Natural killer cell treated with Interleukin-12 subunit alpha and Interleukin-12 subunit beta and Interleukin-15 and Interleukin-18, amount 100 ng/mL, for 72 hours (primary cell): ENCODE measurements at places on chromosomes 5 and 9. TPM values are rescaled to one million over a fixed set of nuclear protein-coding genes. Genes with fewer than 3 reads are reported as not detected.

DNA sequence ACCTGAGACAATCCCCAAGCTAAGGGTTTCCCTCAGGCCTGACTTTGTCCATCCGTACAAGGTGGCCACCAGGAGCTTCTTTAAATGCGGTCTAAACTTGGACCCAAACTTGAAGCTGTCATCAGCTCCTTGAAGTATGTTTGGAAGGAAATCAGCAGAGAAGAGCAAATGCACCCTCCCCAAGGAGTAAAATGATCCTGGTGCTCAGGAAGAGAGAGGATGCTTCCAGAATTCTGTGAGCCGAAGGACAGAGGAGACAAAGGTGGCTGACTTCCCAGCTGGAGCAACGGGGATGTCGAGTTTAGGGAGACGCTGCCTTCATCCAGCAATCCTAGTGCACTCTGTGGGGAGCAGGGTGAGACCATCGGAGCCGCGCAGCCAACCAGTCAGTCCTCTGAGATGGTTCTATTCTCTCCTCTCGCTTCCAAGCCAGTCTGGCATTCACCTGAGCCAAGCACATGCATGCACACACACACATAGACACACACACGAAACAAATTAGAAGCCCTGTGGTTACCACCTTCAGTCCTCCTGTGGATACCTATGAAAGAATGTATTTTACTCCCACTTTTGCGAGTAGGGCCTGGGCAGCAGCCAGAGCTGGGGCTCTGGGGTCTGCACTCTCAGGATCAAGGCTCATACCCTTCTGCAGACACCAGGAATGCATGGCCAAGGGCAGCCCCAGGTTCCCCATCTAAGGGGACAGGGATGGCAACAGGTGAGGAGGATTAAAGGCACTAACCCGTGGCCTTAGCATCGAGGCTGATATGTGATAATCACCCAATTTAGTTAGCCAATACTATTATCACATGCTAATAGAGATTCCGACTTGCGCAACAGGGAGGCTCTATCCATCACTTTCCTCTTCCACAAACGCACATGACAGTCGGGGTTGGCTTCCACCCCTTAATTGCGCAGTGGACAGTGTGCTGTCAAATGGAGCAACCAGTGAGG is 75.8 kb downstream of the GTF3C4 start:
- no peak for DNase-seq

- no peak for DNase-seq
Measured at GRCh38 chr9:948497-948896, 28.0 kb upstream of the DMRT3 start.

DNA sequence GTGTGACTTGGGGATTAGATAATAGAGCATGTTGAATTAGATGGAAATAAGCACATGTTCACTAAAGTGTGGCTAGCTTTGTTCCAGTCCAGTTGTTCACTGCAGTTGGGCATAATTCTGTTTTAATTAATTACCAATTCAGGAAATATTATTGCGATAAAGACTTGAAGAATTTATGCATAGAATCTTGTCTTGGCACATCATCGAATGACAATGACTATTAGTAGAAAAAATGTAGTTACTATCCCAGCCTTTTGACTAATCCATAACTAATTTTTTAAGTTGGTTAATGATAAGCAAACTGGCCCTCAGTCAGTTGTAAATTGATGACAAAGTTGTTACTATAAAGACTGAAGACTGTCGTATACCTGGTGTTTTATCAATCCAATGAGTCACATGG is 10.5 kb downstream of the LNPEP start:
- no peak for DNase-seq

GRCh38 chr9:130860458-130861316 is 25.6 kb downstream of the ABL1 start:
- DNase-seq: no peak

Gene AK6
- total RNA-seq: 40.5 TPM

DNA sequence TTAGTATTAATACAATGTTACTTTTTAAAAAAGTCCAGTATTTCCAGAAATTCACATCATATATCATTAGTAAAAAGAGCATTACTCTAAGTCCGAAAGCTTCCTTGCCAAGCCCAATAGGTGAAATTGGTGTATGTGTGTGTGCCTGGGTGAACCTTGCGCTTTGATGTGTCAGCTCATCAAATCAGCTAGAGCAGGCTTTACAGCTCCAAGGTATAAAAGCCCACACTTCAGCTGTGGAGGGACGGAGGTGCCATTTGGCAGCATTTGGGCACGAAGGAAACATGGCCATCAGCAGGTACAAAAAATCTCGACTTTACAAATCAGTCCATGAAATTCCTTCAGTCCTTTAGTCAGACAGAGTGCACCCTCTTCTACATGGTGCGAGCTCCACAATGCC is 76.5 kb upstream of the IL7R start:
- no peak for DNase-seq

Gene GPR151
- total RNA-seq: not detected

- DNase-seq: no peak
Measured at GRCh38 chr5:66974256-66974655, 222.3 kb downstream of the CD180 start.

DNA sequence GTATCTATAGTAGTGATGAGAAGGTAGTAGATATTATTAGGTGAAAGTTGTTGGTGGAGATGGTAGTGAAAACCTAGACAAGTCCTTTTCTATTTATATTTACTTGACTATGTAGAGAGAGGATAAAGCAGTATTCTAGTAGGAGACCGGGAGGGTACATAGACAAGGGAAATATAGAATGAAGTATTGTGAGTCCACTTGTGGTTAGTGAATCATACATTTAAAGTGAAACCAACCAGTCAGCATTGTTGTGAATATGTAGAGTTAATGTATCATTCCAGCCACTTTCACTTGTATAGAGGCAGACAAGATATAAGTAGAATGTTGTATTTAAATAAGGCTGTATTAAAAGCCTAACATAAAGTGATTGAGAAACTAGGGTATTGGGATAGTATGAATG is 1711.3 kb upstream of the ACO1 start:
- DNase-seq: no peak

GRCh38 chr5:19247302-19247701 is 740.7 kb downstream of the CDH18 start:
- DNase-seq: no peak

Gene ACOT12
- total RNA-seq: not detected

- DNase-seq: no peak
Measured at GRCh38 chr9:136572003-136572827, 26.4 kb upstream of the NOTCH1 start.

DNA sequence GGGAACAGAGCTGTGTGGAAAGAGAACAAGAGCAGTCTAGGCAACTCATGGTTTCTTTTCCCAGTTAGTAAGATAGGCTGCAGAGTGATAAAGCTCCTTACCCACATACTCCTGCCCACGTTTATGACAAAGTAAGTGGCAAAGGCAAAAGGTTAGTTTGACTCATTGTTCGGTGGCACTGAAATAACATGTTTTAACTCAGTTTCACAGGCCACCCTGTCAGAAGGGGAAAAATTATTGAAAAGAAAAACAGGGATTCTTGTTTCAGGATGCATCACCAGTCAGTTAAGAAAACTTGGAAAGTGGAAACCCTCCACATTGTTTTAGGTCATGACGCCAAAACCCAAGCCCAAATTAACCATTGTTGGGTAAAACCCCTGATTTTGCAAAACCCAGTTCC is 22.3 kb upstream of the DAB2 start:
- no peak for DNase-seq

Gene STKLD1
- total RNA-seq: not detected

DNA sequence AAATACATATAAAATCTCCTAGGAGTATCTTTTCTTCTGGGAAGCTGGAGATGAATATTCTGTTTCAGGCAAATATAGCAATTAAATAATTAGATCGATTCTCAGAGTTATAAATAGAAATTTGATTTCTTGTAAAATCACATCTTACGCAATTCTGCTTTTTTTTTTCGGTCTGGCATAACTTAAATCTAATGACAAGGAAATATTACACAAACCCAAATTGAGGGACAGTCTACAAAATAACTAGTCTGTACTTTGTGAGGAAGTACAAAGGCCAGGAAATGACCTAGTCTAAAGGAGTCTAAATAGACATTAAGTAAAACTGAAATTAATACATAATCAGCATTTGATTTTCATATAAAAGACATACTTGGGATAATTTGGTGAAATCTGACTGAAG is 133.3 kb downstream of the KIAA0825 start:
- DNase-seq: no peak

GRCh38 chr9:133546287-133546680 is 11.8 kb downstream of the ADAMTSL2 start:
- no peak for DNase-seq

- DNase-seq: no peak
Measured at GRCh38 chr5:2588850-2589501, 162.5 kb downstream of the IRX2 start.

Gene MLANA
- total RNA-seq: not detected

Gene SPINK7
- total RNA-seq: not detected

DNA sequence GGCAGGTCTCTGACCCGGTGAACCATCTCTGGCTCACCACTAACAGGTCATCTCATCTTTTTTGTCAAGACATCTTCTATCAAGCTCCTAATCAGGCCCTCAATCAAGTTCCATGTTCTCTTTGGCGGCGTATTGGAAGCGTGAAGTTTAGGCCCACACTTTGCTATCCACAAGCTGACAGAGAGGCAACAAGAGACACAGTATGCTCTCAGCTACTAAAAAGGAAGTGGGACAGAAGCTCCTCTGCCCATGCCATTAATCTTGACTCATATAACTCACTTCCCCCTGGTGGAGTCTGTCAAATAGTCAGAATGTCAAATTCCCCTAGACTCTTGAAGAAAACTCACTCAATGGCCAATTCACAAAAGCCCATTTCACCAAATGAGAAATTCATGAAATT is 77.6 kb upstream of the TMC1 start:
- no peak for DNase-seq
